ENCODE measurements at places on chromosomes 3 and 15.

DNA sequence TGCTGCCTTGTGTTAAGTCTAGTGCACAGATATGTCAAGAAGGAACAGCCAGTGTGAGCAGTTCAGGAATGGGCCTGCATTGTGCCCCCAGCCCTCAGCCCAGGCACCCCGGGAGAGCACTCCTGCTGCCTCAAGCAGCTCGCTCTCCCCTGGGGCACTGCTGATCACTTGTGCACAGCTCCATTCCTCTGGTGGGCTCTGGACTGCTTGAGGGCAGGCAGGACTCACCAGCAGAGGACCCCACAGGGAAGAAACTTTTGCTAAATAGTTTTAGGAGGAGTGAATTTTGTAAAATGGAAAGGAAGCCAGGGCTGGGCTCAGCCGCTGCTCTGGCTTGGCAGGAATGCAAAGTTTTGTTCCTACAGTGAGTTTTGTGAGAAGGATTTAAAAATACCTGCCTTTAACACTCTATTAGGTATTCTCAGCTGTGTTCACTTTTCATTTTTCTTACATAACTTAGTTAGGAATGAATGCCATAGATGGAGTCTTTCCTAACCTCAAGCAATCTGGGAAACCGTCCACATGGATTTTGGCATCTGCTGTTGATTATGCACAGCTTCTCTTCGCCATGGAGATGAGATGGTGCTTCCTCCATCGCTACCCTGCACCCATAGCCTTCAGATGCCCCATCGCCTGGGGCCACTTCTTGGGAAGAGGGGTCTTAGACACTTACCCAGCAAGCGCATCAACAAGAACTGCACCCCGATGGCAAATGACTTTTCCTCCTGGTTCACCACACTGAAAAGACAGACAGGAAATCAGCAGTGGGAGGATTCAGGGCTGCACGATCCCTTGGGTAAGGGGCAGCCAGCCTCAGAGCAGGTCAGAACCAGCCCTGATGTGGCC lies 42.3 kb upstream of the RAB6B start:
- no peak for DNase-seq

- no peak for DNase-seq
Observed at GRCh38 chr3:77281721-77282120, 241.8 kb downstream of the ROBO2 start.

DNA sequence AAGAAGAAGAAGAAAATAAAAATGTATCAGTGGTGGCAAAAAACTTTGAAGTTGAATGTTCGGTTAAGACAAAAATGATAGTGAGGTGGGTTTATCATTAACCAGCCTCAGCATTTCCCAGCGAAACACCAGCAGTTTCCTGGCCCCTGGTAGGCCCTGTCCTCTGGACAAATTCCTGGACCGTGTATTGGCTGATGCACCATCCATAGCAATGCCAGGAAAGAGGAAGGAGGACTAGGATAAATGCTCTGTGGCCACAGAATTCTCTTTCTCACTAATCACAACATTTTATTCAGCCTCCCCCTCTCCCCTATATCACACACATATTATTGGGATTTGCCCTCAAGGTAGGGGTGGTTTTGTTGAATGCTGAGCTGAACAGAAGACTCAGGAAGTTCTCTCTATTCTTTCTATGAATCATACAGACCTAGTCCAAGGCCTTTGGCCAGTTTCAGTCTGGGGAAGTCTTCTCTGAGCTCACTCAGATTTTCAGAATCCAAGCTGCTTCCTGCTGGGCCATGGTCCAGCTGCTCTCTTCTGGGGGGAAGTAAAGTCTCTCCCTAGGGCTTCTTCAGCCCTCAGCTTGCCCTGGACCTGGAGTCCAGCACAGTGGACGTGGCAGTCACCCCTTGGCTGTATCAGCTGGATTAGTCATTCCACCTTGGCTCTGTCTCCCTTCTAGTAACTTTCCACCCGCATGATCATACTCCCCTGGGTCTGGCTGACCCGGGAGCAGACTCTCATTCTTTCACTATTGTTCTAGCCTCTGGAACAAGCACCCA lies 27.6 kb downstream of the SLC28A1 start:
- no peak for DNase-seq

DNA sequence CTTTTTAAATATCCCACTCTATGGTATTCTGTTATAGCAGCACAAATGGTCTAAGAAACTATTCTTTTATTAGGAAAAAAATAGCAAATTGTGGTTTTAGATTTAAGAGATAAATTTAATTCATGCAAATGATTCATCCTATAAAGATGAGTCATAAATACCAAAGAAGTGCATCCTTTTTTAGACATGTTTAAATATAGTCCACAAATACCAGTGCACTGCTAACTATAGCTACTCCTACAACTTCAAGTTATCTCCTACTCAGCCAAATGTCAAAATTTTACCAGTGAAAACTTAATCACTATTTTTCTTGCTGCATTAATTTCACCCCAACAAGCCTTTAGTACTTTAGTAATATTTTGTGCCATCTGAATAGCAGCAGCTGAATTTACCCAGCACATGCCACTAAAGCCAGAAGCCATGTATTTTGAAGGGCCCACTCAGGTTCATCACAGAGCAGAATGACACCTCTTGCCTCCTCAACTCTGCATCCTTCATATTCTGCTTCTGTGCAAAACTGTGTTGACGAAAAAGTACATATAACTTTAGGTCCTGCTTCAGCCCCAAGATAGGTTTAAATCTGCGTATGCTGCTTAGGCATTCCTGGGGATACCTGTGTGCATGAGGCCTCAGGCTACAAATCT lies 24.9 kb downstream of the CX3CR1 start:
- DNase-seq = no peak

DNA sequence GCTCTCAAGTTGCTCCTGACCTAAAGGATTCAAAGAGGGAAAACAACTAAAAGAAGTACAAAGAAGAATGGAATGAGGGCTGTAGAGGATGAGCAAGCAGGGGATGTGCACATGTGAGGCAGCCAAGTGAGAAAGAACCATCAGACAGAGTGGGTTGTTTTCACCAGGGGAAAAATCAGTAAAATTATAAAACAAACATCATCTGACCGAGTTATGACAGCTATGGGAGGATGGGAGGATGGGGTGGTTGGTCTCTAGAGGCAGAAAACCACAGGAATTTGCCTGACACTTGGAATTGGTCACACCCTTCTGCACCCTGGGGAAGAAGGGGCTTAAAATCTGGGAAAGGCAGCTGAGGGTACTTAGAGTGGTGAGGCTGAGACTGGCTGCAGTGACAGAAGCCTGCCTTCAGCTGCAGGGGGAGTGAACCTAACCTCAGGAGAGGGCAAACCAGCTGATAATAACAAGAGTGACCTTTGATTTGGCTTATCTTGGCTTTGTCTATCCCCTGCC lies 10.1 kb downstream of the ARHGAP31 start:
- no peak for DNase-seq

GRCh38 chr3:12774619-12775018 lies 15.6 kb upstream of the TMEM40 start:
- DNase-seq = no peak

- DNase-seq = no peak
Observed at GRCh38 chr3:100737334-100737733, 28.0 kb downstream of the TFG start.

DNA sequence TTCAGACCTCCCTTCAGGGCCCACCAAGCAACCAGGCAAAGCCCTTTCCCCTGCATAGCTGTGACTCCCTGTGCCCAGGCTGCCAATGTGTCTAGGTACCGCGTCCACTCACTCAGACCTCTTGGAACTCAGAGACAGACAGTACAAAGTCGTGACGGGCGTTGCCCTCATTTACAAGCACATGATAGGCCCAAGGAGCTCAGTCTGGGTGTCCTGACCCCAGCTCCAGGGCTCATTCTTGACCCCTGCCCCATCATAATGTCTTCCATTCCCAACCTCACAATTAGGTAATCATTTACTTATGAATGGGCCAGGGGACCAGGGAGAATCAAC lies 56.0 kb downstream of the KLF13 start:
- DNase-seq = no peak
